Panc1 (cell line): ENCODE measurements at places on chromosomes 11 and 22.

DNA sequence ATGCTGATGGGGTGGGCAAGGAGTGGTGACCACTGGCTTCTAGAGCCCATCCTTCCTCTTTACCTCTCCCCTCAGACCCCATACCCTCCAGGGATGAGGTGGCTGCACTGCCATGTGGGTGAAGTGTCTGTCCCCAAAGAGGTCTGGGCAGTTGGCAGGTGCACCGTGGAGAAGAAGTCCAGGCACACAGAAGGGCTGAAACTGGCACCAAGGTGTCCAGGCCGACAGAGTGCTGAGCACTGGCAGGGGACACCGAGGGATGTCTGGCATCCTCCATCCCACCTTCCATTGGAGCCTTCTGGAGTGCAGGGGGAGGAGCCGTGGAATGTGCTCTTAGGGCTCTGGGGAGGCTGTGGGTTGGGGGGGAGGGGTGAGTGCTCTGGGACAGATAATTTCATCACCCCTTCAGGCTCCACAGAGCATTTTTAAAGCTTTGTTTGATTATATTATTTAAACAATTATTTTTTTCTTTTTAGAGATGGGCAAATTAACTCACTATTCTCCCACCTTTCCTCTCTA lies 37.9 kb downstream of the PKNOX2 start:
- no peak for DNase-seq

GRCh38 chr11:29957431-29957830 lies 59.4 kb downstream of the KCNA4 start:
- no peak for DNase-seq

DNA sequence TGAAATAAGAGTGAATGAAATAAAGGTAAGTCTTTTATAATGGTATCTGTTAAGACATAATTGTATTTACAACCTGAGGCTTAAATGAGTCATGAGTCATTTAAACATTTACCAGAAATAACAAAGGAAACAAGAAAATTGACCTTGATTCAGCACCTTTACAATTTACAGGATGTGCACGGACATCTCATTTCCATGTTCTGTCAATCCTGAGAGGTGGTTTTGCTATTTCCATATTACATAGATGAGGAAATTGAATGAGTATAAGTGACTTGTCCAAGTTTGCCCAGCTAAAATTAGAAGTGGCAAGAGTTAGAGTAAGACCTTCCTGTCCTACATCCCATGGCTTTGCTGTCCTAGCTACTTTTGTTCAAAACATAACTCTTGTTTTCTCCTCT lies 89.1 kb downstream of the TRIM44 start:
- no peak for DNase-seq

- no peak for DNase-seq
Observed at GRCh38 chr11:36390963-36391471, 94.9 kb downstream of the PRR5L start.

- DNase-seq, result no peak
Observed at GRCh38 chr11:43269254-43269918, 42.4 kb upstream of the API5 start.

DNA sequence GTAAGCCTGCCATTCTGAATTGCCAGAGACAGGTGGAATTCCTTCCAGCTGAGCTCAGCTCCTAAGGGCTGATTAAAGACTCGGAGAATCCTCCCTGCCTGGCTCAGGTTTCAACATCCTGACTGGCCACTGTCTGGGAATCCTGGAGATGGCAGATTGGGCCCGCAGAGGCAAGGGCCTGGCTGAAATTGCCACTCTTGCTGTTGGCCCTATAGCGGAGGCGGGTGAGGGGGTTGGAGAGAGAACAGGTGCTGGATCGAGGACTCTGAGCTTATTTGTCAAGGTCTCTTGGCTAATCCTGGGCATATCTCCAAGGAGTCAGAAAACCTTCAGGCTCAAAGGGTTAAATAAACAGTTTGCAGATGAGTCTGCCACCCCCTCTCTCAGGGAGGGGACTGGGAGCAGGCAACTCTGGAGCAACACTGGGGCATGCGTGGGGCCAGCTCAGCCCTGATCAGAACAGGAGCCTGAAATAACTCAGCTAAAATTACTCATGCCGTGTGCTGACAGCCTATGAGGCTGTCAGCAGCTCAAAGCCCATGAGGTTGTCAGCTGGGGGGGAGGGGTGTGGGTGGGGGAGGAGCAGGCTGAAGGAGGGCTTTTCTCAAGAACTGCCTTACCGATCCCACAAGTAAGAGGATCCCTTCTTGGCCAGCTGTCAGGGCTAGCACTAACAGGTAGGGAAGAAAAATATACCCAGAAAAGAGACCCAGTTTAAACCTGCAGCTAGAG lies 14.7 kb upstream of the MFRP start:
- peak; percentile 88 for DNase-seq

- DNase-seq, result no peak
Observed at GRCh38 chr22:44892803-44893730, 116.7 kb downstream of the PHF21B start.

- no peak for DNase-seq
Observed at GRCh38 chr11:117691218-117691514, 105.8 kb downstream of the DSCAML1 start.

- no peak for DNase-seq
Observed at GRCh38 chr11:17794981-17795380, 60.4 kb downstream of the KCNC1 start.

DNA sequence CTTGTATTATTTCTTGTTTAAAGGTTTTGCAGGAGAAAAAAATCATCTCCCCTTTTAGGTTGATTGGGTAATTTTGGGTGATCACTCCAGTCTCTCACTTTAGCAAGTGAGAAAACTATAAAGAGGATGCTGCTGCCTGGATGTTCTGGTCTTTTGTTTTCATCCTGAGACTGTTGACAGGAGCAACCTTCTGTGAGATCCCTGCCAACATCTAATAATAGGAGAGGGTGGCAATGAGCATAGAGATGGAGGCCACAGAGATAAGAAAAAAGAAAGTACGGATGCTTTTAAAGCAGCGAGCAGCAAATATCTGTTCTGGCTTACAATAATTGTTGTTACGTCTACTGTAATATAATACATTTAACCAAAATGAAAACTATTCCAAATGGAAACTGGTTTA lies 293.6 kb upstream of the MTNR1B start:
- DNase-seq, result no peak

- no peak for DNase-seq
Observed at GRCh38 chr11:32039149-32039548, 51.7 kb upstream of the RCN1 start.

DNA sequence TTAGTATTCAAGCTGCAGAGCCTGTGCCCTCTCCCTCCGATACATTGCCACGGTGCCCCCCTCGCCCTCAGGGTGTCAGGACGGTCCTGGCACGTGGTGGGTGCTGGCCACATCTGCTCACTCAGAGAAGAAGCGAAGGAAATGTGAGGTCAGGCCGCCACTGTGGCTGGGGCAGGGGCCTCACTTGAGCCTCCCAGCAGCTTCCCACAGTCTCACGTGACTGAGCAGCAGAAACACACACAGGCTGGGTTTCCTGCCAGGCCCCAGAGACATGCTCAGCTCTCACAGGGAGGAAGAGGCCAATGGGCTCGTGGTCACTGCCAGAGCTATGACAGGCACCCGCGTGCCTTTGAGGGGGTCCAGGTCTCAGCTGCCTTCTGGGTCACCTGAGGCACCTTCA lies 37.9 kb upstream of the PRR5 start:
- no peak for DNase-seq

GRCh38 chr11:36098087-36098486 lies 154.2 kb downstream of the LDLRAD3 start:
- no peak for DNase-seq

DNA sequence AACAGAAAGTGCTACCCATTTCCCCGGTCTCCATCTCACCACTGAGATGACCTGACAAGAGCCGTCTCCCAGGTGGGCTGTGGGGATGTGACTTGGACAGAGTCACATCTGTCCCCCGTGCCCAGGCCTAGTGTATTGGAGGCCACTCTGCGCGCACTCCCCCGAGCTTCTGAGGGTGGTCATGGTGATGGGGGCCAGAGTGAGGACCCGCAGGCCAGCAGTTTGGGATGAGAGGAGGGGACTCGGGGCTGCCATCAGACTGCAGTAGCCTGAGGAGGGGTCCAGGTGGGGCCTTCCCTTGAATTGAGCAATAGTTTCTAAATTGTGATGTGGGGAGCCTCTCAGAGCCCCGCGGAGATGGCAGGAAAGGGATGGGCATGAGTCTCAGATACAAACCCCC lies 852.6 kb downstream of the TBC1D22A start:
- no peak for DNase-seq

DNA sequence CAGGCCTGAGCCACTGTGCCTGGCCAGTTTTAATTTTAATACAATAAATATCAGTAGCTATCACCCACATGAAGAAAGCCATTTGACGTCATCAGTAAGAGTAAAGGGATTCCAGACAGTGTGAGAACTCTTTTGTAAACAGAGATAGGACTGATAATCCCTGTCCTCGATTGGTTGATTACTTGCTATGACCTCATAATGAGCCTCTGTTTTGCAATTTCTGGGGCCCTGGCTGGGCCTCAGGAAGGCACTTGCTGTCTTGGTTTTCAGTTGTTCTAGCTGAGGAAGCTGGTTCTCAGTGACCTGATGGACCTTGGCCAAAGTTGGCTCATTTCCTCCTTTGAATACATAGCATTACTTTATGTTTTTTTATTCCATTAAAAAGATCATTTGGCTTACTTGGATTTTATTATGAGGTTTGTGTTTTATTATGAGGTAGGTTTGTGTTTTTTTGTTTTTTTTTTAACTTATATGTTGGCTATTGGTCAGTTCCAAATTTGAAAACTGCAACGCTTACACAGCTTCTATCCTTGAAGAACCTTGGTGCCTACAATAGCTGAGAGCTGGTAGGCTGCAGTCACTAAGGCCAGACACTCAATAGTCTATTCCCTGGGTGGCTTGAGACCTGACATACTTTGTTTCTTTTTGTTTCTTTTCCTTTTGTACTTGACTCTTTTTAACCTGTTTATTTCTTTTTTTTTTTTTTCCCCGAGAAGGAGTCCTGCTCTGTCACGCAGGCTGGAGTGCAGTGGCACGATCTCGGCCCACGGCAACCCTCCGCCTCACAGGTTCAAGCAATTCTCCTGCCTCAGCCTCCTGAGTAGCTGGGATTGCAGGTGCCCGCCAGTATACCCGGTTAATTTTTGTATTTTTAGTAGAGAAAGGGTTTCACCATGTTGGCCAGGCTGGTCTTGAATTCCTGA lies 20.0 kb downstream of the MARK2 start:
- DNase-seq, result no peak

GRCh38 chr11:73539506-73540084 lies 58.3 kb downstream of the FAM168A start:
- no peak for DNase-seq

DNA sequence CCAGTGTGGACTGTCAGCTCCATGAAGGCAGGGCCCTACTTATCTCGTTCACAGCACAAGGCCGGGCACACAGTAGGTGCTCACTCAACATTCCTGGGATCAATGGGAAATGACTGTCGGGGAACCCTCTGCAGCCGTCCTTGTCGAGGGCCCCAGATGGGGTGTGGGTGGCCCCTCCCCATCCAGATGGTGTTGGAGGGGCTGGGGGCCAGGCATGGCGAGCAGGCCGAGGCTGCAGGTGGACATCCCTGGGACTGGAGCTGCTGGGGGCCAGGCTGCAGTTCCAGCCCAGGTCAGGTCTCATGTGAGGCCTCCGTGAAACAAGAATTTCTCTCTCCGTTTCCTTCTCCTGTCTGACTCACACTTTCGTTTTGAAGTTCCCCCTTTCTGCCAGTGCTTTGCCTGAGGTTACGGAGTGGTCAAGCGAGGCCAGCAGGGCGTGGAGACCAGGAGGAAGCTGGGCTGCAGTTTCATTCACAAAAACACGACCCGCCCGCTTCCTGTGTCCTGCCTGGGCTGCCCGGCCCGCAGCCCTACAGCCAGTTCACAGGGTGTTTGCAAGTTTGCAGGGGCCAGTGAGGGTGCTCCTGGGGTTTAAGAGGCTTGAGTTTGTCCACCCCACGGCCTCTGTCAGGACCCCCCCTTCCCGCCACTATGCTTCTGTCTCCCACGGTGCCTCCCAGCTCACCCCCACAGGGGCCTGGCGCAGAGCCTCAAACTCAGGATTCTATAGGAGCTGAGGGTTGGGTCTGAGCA lies 4.5 kb downstream of the MYEOV start:
- DNase-seq, result no peak

GRCh38 chr11:36352922-36353321 lies 56.8 kb downstream of the PRR5L start:
- no peak for DNase-seq

GRCh38 chr11:68014157-68014946 lies 4.2 kb downstream of the ALDH3B1 start:
- peak; percentile 69 for DNase-seq

DNA sequence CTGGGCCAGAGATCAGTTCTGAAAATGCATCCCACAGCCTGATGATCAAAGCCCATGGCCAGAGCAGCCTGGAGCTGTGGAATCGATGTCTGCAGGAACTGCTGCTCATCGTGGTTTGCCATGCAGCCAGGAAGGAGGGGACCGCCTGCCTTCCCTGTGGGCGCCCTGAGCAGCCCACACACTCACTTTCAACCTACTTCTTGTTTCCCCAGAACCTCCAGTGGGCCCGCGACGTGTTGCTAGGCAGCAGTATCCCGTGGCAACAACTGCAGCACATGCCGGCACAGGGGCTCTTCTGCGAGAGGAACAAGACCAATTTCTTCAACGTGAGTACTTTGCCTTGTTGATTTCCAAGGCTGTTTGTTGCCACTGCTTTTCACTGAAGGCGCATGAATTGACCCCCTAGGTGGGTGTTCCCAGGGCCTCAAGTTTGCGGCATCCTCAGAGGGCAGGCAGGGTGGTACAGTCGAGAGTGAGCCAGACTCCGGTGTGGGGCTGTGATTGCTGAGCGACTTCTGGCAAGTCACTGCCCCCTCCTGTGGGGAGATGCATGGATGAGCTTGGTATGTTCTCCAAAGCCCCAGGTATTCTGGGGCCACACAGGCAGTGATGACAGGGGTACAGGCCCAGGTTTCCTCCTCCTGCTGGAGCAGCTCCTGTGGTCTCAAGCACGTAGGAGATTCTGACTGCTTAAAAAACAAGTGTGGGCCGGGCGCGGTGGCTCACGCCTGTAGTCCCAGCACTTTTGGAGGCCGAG lies 47.0 kb upstream of the SUSD2 start:
- no peak for DNase-seq

DNA sequence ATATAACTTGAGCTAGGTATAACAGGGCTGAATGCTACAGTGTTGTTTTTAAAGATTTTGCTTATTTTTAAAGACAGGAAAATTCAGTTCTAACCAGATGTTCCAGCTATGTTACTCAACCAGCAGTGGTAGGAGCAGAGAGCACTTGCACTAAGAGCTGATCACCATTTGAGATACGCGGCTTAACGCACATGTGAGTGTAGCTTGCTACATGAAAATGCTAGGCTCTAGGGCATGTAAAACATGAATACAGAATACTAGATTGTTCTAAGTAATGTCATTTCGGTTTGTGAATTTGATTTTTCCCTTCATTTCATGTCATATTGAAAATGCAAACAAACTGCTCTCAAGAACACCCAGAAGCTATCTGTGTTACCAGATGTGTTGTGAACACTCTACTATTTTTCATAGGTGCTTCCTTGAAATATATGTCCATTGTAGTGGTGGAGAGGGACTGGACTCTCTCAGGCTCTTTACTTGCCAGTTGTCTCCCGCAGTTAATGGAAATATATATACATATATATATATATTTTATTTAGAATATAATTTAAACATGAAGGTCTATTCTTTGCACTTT lies 10.8 kb upstream of the TECTA start:
- no peak for DNase-seq
